T-cell (primary cell): ENCODE measurements at places on chromosomes 12 and 14. TPM values are rescaled to one million over a fixed set of nuclear protein-coding genes. Genes with fewer than 3 reads are reported as not detected.
A peak's percentile ranks its signal among the peaks of the same experiment; 100 is the strongest.

DNA sequence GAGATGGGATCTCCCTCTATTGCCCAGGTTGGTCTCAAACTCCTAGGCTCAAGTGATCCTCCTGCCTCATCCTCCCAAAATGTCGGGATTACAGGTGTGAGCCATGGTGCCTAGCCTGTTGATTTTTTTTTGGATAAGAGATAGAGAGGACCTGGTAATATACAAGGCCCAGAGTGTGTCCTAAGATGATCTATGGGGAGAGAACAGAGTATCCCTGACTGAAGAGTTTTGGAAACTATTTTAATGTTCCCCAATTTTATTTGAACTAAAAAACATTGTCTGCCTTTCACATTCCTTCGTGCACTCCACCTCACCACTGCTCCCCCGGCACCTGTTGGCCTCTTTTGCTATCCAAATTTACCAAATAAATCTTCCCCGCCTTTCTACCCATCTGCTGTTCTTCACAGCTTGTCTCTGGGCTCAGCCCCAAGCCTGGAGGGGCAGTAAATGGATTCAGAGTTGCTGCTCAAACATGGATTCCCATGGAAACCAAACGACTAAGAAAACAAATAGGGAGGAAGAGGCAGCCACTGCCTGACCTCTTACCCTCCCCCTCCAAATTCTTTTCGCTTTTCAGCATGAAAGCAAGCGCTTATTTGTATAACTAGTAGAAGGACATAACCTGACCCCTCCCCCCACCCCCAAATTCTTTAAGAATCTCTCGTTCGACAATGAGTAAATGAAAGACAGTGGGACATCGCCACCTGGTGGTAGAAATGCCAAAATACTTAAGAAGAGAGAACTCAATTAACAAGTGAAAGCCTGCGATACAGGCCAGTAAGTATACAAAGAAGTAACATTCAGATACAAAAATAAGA, 22.6 kb downstream of the OR10G3 start:
- peaks cover 4% of the 10 kb centered on the region for H3K4me1 ChIP-seq
- peak overlapping the region; percentile 23 for H3K4me3 ChIP-seq
- H3K27me3 ChIP-seq, result no peaks in the 10 kb centered on the region
- DNase-seq, result peak; percentile 52
- H3K27ac ChIP-seq, result no peak overlapping the region

DNA sequence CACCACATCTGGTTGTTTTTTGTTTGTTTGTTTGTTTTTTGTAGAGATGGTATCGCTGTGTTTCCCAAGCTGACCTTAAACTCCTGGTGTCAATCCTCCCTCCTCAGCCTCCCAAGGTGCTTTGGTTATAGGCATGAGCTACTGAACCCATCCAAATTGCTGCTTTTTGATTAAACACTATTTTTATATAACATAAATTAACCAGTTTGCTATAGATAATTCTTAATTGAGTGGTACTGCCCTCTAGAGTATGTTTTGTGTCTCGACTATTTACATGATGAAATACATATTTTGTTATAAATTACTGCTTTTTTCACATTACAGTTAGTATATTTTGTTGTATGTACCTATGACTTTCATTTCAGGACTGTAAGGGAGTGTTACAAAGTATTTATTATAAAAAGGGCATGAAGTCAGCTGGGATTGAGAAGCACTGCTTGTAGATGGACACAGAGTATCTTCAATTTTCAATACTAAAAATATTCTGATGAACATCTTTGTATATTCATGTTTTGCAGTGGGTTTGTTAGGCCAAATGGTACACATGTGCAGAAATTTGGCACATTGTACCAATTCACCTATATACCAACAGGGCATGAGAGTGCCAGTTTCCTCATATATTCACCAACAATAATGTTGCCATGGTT, 14.9 kb upstream of the SCAF11 start:
- no peaks in the 10 kb centered on the region for H3K36me3 ChIP-seq
- no peaks in the 10 kb centered on the region for H3K4me1 ChIP-seq
- no peaks in the 10 kb centered on the region for H3K27me3 ChIP-seq
- no peak overlapping the region for H3K27ac ChIP-seq
- DNase-seq, result no peak
- no peak overlapping the region for H3K4me3 ChIP-seq

DNA sequence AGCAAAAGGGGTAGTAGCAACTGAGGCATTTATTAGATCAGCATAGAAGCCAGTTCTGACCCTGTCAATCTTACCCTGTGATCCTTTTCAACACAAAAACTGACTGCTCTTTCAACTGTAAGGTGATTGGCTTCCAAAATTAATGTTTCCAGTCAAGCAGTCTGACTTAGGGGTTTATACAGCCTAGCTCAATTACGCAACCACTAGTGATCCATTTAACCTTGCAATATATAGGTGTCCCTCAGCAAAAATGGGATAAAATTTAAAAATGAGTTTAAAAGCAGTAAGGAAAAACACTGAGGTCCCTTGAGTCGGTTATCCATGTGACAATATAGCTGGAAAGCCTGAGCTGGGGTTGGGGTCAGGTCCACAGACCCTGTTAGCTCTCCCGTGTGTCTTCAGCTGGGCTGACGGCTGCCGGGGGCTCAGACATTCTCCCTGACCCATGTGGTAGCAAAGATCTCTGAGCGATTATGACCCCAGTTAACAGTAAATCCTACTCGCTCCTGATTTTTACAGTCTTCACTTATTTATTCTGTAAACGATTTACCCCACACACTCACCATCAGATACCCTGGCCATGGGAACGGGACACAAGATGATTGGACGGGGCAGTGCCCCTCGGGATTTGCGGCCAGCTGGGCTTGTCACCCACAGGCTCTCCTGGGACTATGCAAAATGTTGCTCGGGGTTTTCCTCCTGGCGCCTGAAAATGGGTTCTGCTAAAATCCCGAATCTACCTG, 16.6 kb downstream of the ADGRD1 start:
- H3K27me3 ChIP-seq, result peaks cover 15% of the 10 kb centered on the region
- no peaks in the 10 kb centered on the region for H3K4me1 ChIP-seq
- H3K36me3 ChIP-seq, result no peaks in the 10 kb centered on the region
- DNase-seq, result no peak
- no peak overlapping the region for H3K4me3 ChIP-seq
- H3K27ac ChIP-seq, result no peak overlapping the region

- H3K36me3 ChIP-seq, result no peaks in the 10 kb centered on the region
- no peaks in the 10 kb centered on the region for H3K4me1 ChIP-seq
- H3K27ac ChIP-seq, result no peak overlapping the region
- no peak overlapping the region for H3K4me3 ChIP-seq
- peaks cover 3% of the 10 kb centered on the region for H3K27me3 ChIP-seq
- DNase-seq, result no peak
Observed at GRCh38 chr12:69068448-69068847, 135.5 kb upstream of the CPM start.

DNA sequence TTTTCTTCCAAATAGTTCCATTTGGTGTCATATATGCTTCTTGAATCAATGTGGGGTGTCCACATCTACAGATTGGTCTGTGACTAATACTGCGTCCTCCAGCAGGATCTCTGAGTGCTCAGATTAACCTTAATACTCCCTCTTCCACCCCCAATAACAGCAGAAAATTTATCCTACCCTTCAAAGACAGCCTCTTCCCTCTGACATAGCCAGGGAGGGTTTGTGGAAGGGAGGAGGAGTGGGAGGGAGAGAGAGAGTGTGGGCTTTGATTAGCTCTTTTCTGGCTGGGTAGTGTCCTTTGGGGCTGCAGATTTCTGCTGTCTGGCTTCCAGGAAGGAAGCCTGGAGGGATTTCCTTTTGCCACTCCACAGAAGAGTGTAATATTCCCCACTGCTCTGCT, 220.7 kb downstream of the TTC6 start:
- DNase-seq, result no peak
- H3K27ac ChIP-seq, result no peak overlapping the region
- no peaks in the 10 kb centered on the region for H3K36me3 ChIP-seq
- H3K4me3 ChIP-seq, result no peak overlapping the region

DNA sequence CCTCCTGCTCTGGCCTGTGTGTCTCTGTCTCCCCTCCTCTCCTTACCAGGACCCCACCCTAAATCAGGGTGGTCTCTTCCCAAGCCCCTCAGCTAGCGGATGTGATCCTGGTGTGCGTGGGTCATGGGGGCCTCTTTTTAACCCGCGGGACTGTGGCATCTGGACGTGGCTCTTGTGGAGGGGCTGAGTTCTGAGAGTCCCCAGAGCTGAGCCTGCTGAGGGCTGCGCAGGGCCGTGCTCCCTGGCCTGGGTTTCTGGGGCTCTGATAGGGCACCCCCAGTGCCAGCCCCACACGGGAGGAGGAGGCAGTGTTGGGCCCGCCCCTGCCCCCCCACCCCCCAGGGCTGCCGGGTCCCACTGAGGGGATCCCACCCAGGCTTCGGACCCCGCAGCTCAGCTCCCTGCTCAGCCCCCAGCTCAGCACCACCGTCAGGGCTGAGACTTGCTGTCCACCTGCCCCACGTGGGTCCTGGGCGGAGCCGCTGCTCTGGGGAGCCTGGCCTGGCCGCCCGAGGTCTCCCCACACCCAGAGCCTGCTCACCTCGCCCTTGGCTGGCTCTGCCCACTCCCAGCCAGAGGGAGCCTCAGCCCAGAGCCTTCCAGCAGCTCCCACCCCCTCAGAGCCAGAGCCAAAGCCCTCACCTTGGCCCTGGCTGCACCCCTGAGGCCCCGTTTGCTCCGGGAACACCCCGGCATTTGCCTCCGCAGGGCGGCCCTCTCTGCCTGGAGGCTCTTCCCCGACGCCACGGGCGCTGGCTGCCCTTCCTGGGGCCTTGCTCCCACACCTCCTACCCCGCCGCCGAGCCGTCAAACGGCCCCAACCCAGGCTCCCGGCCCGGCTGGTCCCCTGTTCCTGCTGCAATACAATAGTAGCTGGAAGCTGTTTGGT, 31.5 kb downstream of the NOC4L start:
- H3K27me3 ChIP-seq, result no peaks in the 10 kb centered on the region
- H3K36me3 ChIP-seq, result no peaks in the 10 kb centered on the region
- no peak for DNase-seq

- H3K27me3 ChIP-seq, result no peaks in the 10 kb centered on the region
- DNase-seq, result no peak
- peaks cover 77% of the 10 kb centered on the region for H3K4me1 ChIP-seq
- no peak overlapping the region for H3K4me3 ChIP-seq
- no peak overlapping the region for H3K27ac ChIP-seq
Observed at GRCh38 chr14:101844751-101845150, 83.2 kb downstream of the PPP2R5C start.

- H3K36me3 ChIP-seq, result no peaks in the 10 kb centered on the region
- H3K4me3 ChIP-seq, result no peak overlapping the region
- no peak overlapping the region for H3K27ac ChIP-seq
- H3K27me3 ChIP-seq, result no peaks in the 10 kb centered on the region
Observed at GRCh38 chr12:116832353-116832752, 48.9 kb downstream of the HRK start.

GRCh38 chr12:67068204-67068731, 200.9 kb upstream of the CAND1 start:
- H3K27ac ChIP-seq, result no peak overlapping the region
- H3K27me3 ChIP-seq, result peaks cover 5% of the 10 kb centered on the region
- H3K4me3 ChIP-seq, result peak overlapping the region; percentile 44
- no peaks in the 10 kb centered on the region for H3K36me3 ChIP-seq
- DNase-seq, result no peak

- H3K27me3 ChIP-seq, result no peaks in the 10 kb centered on the region
- peak overlapping the region; percentile 25 for H3K27ac ChIP-seq
- H3K4me1 ChIP-seq, result peaks cover 19% of the 10 kb centered on the region
- DNase-seq, result no peak
Observed at GRCh38 chr12:8697120-8697475, 693 bp upstream of the RIMKLB start.

DNA sequence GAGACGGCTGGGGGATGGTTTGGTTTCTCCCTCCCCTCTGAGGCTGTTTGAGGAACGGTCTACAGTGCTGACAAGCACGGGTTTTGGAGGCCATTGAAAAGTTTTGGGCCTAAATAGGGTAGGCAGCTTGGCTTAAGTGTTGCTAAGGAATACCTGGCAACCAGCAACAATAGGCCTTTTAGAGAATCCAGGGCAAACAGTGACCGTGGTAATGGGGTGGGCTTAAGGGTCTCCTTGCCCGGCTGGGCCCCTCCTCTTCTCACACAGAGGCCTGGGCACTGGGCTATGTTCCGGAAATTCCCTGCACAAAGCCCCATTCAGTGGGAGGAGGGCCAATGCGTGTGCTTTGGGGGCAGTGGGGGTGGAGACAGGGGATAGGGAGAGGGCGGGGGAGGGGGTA, 55.4 kb downstream of the ASCL1 start:
- H3K27me3 ChIP-seq, result peaks cover 6% of the 10 kb centered on the region
- H3K36me3 ChIP-seq, result no peaks in the 10 kb centered on the region
- no peak overlapping the region for H3K4me3 ChIP-seq
- H3K4me1 ChIP-seq, result no peaks in the 10 kb centered on the region
- H3K27ac ChIP-seq, result no peak overlapping the region
- no peak for DNase-seq

DNA sequence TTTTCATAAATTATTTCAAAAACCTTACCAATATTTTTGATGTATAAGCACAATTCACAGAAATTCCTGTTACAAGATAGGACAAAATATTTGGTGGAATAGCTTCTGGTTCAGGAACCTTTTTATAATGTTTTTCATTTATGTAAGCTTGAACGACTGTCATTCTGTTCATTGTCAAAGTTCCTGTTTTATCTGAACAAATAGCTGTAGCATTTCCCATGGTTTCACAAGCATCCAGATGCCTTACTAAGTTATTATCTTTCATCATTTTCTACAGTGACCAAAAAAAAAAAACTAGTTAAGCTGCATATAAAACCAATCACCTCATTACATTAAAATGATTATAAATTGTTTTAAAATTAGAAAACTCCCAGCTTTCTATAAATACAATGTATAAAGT, 87.1 kb downstream of the ATP2B1 start:
- H3K4me1 ChIP-seq, result peaks cover 3% of the 10 kb centered on the region
- peaks cover 40% of the 10 kb centered on the region for H3K36me3 ChIP-seq
- no peak for DNase-seq
- no peaks in the 10 kb centered on the region for H3K27me3 ChIP-seq

- peak overlapping the region; percentile 1 for H3K27ac ChIP-seq
- H3K27me3 ChIP-seq, result no peaks in the 10 kb centered on the region
- peak; percentile 58 for DNase-seq
- peak overlapping the region; percentile 62 for H3K4me3 ChIP-seq
- no peaks in the 10 kb centered on the region for H3K36me3 ChIP-seq
- peaks cover 6% of the 10 kb centered on the region for H3K4me1 ChIP-seq
Observed at GRCh38 chr14:24080888-24081738, 9.8 kb downstream of the CPNE6 start.

GRCh38 chr12:104852102-104852501, 106.0 kb downstream of the SLC41A2 start:
- H3K4me3 ChIP-seq, result no peak overlapping the region
- H3K36me3 ChIP-seq, result no peaks in the 10 kb centered on the region
- H3K27ac ChIP-seq, result no peak overlapping the region
- H3K27me3 ChIP-seq, result no peaks in the 10 kb centered on the region

GRCh38 chr12:43357141-43357540, 194.9 kb downstream of the ADAMTS20 start:
- H3K36me3 ChIP-seq, result no peaks in the 10 kb centered on the region
- no peaks in the 10 kb centered on the region for H3K4me1 ChIP-seq
- H3K4me3 ChIP-seq, result no peak overlapping the region
- no peaks in the 10 kb centered on the region for H3K27me3 ChIP-seq

Gene MYL6B
- total RNA-seq, result 5.9 TPM

Gene ENTPD5
- total RNA-seq, result 14.6 TPM

Gene HOXC12
- total RNA-seq, result not detected

Gene ZDHHC22
- total RNA-seq, result 0.06 TPM

Gene KCNA5
- not detected for total RNA-seq

Gene NINJ2
- 1.7 TPM for total RNA-seq

Gene TAS2R13
- total RNA-seq, result 1.5 TPM

Gene NGB
- not detected for total RNA-seq
